ENCODE measurements at places on chromosomes 5 and 9. TPM values are rescaled to one million over a fixed set of nuclear protein-coding genes. Genes with fewer than 3 reads are reported as not detected.

The CAVIN4 gene
- 1.4 TPM for total RNA-seq

The SPATA6L gene
- total RNA-seq, result 0.72 TPM

The IFNA13 gene
- total RNA-seq, result not detected

The CCL27 gene
- total RNA-seq, result 0.36 TPM

The PDLIM7 gene
- total RNA-seq, result 159 TPM

The DELE1 gene
- 50.1 TPM for total RNA-seq

The LCN15 gene
- not detected for total RNA-seq

The RGS7BP gene
- total RNA-seq, result under 0.01 TPM

The LMBRD2 gene
- total RNA-seq, result 11.5 TPM

The PCDHGC5 gene
- total RNA-seq, result 5.3 TPM

The RORB gene
- 0.36 TPM for total RNA-seq

The IL4 gene
- total RNA-seq, result not detected

The THBS4 gene
- total RNA-seq, result 0.29 TPM

The F2RL2 gene
- 1.5 TPM for total RNA-seq

The MCIDAS gene
- total RNA-seq, result 0.29 TPM

The HTR4 gene
- total RNA-seq, result not detected

The HMGXB3 gene
- total RNA-seq, result 54.3 TPM

The GPR150 gene
- total RNA-seq, result 0.29 TPM

The PCDHB12 gene
- total RNA-seq, result 0.59 TPM

The TRIO gene
- 274 TPM for total RNA-seq

The GARIN3 gene
- total RNA-seq, result not detected

The ABCA1 gene
- 50.1 TPM for total RNA-seq
